Hematopoietic multipotent progenitor cell treated with erythropoietin and hydrocortisone succinate and interleukin-3 and kit ligand, for 8 days (in vitro differentiated cells): ENCODE measurements at places on chromosomes 6 and 20.

DNA sequence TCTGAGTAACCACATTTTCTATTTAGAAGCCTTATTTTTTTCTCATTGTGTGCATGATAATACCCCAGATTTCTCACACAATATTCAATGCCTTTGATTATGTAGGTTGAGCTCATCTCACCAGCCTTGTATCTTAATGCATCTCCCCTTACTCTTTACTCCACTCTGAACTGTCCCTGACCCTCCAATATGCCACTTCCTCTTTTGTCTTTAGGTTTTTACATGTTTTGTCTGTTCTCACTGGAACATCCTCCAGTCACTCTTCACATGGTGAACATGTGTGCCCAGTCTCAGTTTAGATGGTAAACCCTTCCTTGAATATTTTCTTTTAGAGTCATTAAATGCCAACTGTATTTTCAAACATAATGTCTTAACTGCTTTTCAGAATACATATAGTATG, 392.9 kb upstream of the IMPG1 start:
- no peak for DNase-seq

DNA sequence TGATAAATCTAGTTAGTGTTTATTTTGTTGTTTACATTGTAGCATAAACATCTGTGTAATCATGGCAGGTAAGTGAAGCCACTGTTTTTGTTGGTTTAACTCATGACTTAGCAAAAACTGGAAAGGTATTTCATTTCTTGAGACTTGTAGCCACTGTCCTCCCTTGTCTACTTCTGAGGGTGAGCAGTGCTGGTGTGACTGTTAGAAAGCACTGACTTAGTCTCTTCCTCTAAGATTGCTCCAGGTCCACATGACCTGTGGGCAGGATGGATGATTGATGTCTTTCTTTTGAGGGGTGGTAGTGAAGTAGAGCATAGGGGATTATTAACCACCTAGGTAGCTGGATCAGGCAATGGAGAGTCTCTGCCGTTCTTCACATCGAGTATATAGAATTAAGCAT, 203.8 kb downstream of the ARID1B start:
- no peak for DNase-seq

GRCh38 chr20:44034965-44035635, 120.4 kb downstream of the TOX2 start:
- DNase-seq: no peak

DNA sequence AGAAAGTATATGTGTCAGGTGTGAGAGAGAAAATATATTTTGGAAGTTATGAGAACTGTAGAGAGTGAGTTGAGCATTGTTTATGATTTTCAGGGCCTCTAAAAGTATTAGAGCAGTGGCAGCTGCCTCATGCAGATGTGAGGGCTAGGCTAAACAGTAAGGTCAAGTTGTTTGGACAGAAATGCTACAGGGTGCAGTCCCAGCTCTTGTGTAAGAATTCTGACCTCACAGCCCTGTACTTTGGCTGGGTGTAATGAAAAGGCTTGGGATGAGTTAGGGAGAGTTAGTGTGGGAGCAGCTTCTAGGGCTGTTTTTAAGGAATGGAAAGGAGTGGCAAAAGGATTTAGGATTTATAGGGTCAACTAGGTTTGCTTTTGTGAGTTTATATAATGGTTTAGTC, 764.8 kb upstream of the ADGRB3 start:
- no peak for DNase-seq

DNA sequence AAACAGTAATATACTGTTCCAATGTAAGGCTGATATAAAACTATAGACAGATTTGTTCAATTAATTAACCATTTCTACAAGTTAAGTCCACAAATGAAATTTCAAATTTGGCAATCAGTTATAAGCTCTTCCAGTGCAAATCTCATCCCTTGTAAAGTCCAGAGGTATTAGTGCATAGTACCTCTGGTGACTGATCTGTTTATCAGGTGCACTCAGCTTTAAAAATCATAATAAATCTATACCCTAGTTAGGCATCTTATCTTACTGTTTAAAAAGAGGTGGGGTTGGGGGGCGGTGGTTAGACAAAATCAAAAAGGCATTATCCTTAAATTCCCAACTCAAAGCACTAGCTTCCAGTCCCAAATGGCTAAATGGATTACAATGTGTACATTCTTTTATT, 2.9 kb downstream of the FBXO30 start:
- DNase-seq: no peak

DNA sequence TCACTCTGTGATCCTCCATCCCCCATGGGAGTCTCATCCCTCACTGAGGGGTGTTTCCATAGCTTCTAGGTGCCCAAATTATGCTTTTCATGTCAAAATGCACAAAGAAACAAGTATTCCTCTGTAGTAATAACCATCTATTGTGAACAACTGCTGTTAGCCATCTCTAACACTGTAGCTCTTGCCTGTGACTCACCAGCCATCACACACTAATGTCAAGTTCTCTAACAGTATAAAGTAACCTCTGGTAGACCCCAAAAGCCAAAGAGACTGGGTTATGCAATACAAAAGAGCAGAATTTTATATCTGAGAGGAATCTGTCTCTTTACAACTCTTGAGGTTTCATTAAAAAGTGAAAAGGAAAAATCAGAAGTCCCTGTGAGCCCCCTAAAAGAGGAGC, 25.4 kb upstream of the IYD start:
- DNase-seq: no peak

DNA sequence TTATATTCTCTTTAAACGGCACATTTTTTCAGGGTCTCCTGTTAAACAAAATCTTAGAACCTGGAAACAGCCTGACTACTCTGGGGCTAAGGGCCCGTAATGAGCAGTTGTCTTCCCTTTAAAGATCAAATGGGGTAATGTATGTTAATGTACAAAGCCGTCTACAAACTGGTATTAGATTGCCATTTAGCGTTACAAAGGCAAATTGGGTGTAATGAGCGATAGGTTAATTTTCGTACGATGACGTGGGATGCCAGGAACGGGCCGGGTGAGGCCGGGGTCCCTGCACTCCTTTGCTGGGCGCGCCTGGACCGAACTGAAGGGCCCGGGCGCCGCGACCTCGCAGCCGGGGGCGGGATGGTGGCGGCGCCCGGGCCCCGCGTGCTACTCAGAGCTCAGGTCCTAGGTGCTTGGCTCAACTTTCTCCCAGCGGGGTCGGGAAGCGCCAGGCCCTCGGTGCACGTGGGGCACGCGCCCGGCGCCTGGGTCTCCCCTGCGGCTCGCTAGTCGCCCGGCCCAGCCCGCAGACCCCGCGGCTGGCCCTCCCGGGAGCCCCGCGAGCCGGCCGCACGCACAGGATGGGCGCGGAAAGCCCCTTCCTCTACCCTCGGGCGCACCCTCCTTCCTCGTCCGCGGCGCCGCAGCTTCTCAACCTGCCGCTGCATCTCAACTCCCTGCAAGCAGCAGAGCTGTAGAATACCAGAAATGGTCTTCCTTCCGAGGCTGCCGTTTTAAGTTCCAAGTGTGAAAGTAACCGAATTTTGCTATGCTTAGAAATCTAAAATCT, 5.9 kb downstream of the NKX2-4 start:
- DNase-seq: no peak

- DNase-seq: no peak
These were observed 72.2 kb downstream of the UST start for GRCh38 chr6:148818939-148819575.
